ENCODE measurements at places on chromosomes 3 and 15. TPM values are rescaled to one million over a fixed set of nuclear protein-coding genes. Genes with fewer than 3 reads are reported as not detected.
A peak's percentile ranks its signal among the peaks of the same experiment; 100 is the strongest.

DNA sequence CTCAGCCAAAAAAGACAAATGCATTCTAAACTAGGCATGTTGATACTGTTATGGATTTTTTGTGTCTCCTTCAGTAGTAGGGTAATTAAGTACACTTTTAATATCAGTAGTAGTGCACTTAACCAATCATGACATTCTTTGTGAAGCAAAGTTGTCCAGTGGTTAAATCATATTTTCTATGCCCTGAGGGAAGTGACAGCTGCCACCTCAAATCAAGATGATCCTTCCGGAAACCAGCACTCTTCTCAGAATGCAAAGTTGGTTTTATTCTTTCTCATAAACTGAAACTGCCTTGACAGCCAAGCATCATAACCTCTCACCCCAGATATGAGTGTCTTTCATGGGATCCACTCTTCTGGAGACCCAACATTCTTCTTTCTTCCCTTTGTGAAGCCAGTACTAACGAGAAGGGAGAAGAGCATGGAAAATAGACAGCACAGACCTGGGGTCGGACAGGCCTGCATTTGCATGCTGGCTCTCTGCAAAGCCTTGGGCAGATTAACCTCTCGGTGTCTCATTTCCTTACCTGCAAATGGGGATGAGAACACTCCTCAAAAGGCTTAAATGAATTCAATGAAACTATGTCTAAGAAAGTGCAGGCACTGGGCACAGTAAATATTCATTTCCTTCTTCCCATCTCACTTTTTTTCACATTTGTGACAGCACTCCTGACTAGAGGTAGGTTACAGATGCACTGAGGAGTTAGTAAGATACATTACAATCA is 13.2 kb downstream of the AAGAB start:
- no peak for DNase-seq

GRCh38 chr15:44718927-44719292 is 7.6 kb downstream of the B2M start:
- no peak for DNase-seq

DNA sequence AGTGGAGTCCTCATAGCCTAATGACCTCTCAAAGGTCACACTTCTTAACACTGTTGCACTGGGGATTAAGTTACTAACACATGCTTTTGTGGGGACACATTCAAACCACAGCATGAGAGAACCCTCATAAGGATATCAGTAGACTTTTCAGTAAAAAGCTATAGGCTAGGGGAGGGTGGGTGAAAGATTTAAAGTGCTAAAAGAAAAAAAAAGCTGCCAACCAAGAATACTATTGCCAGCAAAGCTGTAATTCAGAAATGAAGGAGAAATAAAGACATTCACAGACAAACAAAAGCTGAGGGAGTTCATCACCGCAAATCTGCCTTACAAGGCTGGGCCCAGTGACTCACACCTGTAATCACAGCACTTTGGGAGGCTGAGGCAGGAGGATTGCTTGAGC is 50.4 kb upstream of the PRSS50 start:
- no peak for DNase-seq

- DNase-seq, result peak; percentile 35
Observed at GRCh38 chr15:29674661-29675533, 147.4 kb downstream of the TJP1 start.

Gene LMAN1L
- 11.2 TPM for total RNA-seq

DNA sequence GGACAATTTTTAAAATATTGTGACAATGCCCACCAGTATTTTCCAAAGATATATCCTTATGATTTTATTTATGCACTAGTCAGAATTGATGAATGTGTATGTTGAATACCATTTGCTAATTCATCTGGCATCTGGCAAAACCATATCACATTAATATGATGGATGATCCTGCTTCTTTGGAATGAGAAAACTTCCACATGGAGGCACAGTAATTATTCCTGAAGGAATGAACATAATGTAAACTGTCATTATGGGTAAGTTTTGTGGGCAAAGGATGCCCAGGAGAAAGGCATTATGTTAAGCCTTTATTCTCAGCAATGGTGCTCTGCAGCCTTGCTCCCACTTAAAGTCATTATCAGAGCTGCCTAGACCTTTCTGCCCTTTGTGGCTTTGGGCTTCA is 113.0 kb upstream of the MME start:
- no peak for DNase-seq

DNA sequence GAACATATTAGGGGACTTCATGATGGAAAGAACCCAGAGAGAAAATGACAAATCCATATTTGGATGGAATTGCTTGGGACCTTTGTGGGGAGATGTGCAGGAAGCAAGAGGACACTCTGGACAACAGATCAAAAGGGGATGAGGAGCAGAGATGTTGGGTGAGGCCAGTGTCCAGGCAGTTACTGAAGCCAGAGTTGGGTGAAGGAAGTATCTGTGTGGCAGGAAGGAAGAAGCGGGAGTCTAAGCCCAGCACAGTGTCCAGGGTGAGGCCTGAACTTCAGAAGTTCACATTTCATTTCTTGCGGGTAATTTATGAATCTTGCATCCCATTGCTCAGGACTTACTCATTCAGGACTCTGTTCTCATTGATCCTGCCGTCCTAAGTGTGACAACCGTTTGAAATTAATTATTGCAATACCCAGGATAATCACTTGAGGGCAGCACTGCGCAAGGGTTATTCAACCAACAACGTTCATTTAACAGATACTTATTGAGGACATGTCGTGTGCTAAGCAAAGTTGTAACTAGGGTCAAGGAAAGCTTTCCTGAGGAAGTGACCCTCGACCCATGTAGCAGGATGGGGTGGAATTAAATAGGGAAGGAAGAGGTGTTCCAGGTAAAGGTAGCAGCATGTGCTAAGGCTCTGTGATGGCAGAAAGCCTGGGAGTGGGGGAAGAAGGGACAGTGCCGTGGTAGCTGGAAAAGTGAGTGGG is 61.3 kb upstream of the CMTM8 start:
- DNase-seq, result no peak

- no peak for DNase-seq
Observed at GRCh38 chr15:29692527-29692926, 129.7 kb downstream of the TJP1 start.

- no peak for DNase-seq
Observed at GRCh38 chr3:184523825-184524615, 37.6 kb upstream of the EPHB3 start.

Gene RTP1
- not detected for total RNA-seq

- no peak for DNase-seq
Observed at GRCh38 chr3:42489116-42489936, 13.1 kb upstream of the VIPR1 start.

DNA sequence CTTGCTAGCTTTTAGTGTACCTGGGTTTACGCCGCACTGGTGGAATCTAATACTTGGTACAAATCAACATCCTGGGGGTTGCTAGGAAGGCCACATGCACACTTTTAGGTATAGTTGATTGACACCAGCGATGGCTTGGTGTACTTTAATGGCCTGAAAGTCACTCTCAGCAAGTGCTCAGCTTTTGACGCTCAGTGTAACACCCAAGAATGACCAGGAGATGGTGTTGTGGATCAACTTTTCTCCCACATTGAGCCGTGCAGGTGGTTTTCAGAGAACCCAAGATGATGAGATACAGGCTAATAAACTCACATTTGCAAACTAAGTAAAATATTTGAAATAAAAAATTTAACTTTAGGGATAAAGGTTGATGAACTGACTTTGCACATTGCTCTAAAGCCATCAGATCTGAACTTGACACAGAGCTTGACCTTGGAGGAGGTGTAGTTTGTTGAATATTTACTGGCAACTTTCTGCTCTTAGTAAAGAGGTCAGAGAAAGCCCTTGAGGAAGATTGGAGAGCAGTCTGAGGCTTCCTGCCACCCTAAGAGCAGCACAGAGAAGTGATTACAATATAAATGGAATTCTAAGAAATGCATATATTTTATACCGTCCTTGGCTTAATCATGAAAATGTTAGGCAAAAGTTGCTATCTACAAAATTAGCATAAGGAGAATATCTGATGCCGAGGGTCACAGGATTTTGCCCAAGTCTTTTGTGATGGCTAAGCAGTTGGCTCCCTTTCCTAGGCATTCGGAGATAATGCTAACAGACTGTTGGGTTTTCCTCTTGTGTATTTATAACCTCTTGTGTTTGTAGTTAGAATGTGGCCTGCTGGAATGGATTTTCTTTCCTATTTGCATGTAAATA is 143.4 kb upstream of the RASGRP1 start:
- DNase-seq, result no peak

Data from heart left ventricle (tissue), 16 donors.